Left ventricle myocardium inferior (tissue), 1 donor: ENCODE measurements at places on chromosomes 2 and 18.

- DNase-seq, result no peak
These were observed 790.1 kb downstream of the SLC4A3 start for GRCh38 chr2:220417503-220417902.

GRCh38 chr18:25595274-25596060 lies 243.5 kb upstream of the ZNF521 start:
- DNase-seq, result no peak

DNA sequence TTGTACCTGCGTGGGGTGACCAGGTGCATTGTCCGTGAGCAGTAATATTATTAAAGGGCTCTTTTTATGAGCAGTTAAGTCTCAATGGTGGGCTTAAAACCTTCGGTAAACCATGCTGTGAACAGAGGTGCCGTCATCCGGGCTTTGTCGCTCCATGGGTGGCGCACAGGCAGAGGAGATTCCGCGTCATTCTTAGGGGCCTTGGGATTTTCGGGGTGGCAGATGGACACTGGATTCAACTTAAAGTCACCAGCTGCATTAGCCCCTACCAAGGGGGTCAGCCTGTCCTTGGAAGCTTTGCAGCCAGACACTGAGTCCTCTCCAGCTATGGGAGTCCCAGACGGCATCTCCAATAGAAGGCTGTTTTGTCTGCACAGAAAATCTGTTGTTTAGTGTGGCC lies 107.7 kb downstream of the NFATC1 start:
- no peak for DNase-seq

DNA sequence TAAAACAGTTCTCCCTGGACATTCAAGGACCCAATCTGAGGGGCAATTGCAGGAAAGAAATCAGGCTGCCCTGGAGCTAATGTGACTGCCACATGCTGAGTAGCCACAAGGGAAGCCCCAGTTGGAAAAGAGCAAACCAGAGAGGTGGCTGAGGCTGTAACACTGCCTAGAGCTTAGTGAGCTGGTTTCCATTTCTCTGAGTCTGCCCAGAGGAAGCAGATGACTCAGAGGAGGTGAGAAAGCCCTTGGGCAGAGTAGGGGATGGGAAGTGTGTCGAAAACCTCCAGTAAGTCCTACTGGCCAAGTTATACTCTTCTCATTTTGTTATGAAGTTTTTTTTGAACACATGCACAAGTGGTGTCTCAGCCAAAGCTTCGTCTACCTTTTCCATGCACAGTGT lies 753.0 kb downstream of the CNTNAP5 start:
- DNase-seq, result no peak

DNA sequence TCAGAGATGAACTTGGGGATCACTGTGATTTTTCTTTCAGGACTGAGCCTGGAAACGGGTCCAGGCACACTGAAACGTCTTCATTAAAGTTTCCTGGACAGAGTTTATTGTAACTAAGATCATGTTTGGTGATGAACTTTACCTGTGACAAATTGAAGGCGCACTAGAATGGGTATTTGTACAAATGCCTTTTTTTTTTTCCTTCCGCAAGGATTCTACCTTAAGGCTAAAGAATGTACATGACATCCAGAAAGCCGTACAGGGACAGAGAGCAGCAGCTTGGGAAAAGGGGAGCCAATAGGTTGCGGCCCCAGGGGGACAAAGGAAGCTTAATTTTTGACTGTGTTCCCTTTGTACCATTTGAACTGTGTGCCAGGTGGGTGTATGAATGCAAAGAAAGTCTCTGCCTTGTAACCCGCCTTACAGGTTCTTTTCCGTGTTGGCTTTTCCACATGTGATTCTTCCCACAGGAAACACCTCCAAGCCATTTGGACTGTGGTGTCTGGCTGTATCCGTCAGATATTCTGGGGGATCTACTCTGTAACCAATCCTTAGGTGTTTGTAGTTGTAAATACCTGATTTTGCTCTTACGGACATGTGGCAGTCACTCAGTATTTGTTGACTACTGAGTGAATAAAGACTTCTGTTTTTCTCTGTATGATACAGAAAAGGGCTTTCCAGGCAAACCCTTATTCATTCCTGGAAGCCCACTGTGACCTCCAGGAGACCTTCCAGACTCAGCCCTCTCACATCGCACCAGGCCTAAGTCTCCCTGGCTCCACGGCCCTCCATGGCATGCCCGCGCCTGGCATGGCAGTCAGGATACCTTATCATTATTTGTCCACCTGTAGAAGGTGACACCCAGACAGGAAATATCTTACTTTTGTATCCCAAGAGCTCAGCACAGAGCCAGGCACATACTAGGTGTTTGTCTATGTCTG lies 1.1 kb downstream of the LRRFIP1 start:
- DNase-seq, result no peak

- DNase-seq, result no peak
These were observed 2.4 kb upstream of the RBM45 start for GRCh38 chr2:178109813-178110212.

GRCh38 chr2:23627236-23628009 lies 242.4 kb downstream of the KLHL29 start:
- DNase-seq, result no peak
